ENCODE measurements at places on chromosomes 12 and 14.

DNA sequence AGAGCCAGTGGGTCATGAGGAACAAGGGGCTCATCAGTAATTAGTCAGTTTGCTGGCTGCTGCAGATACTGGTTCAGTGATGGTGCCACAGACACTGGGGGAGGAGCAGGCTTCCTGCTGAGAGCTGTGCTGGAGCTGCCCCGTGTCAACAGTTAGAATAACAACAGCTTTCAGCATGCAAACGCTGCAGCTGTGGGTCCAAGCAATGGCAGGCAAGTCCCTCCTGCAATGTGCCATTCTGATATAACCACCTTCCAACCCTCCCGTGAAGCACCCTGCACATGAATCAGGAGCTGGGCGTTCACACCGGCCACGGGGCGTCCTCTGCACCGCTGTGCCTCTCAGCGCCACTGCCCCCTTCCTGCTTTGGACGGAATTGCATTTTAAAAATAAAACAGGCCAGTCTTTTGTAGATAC lies 258.4 kb upstream of the SFSWAP start:
- DNase-seq: no peak

DNA sequence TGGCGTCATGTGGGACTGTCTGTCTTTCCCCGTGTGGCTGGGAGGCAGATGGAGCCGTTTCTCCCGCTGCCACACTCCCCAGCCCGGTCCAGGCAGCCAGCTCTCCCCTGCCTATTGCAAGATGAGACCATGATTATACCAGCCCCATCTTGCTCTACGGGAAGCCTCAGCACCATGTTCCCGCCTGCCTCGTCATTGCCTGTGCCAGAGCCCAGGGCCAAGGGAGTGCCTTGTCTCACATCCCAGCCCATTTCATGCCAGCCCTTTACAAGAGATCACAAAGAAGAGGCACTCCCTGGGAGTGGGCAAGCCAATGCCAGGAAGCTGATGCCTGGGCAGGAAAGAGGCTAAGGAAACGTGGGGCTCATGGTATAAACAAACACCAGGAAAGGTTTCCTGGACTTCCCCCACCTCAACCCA lies 23.9 kb downstream of the GPR68 start:
- no peak for DNase-seq

DNA sequence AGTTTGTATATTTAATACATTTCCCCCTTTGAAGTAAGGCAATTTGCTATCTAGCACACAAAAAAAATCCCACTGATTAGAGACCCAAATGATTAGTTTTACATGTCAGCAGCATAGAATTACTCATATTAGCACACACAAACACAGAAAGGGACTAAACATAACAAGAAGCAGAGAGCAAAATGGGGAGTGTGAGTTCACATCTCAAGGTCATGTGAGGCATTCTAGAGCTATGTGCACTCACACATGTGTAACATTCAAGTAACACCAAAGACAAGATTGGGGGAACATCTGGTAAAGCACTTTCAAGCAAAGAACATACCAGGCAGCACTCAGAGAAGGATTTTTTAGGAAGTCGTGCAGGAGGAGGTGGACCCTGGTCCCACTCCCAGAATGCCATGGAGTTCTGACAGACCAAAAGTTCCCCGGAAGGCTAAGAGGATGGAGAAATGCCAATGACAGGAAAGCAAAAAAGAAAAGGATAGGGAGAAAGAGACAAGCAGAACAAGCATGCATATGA lies 105.8 kb upstream of the SINHCAF start:
- DNase-seq: no peak

- no peak for DNase-seq
Observed at GRCh38 chr14:92339426-92339825, 16.5 kb downstream of the SLC24A4 start.

DNA sequence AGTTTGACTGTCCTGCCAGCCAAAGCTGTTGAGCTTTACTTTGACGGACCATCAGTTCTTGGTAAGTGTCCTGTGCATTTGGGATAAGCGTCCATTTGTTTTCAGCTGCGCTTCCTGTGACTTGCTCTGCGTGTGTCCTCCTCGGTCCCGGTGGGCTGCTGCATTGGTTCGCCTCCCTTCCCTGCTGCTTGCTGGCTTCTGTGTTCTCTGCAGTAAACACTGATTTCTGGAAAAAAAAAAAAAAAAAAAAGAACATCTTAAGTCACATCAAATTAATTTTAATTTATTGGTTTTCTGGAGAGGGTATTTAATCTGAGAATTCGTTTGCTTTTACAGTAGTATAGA lies 264.1 kb downstream of the SEC23A start:
- no peak for DNase-seq

DNA sequence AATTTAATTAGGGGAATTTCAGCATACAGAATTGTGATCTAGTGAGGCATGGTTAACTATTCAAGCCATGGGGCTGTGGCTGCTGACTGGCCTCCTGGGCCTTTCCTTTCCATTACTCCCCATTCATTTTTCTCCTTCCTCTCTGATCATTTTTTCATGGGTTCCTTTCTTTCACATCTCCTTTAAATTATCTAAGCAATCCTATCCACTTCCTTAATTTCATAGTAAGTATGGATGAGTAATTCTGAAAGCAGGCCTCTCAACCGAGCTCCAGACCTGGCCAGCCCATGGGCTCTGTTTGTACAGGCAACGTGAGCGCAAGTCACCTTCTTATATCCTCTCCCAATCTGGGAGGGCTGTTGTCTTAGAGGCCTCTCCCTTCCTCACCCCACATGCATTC lies 13.4 kb downstream of the CKAP4 start:
- no peak for DNase-seq

- DNase-seq: no peak
Observed at GRCh38 chr12:49907352-49907751, 3.7 kb upstream of the FAIM2 start.

DNA sequence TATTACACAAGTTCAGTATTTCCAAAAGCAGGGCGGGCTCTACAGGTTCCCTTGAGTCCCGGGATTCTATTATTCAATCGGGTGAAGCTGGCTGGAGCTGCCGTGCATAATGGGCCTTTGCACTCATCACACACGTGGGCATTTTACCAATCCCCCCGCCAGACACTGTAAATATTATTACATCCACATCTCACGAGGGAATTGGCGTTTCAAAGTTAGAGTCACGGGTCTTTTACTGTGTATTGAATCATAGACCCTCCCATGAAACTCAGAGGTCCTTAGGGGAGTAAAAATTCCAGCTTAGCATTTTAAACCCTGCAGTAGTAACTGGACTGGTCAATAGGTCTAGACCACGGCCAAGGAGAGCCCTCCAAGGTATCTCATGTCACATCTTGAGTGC lies 70.3 kb downstream of the MAP1LC3B2 start:
- no peak for DNase-seq

GRCh38 chr12:117533687-117534086 lies 172.3 kb upstream of the NOS1 start:
- DNase-seq: no peak
